ENCODE measurements at places on chromosomes 2 and 18. TPM values are rescaled to one million over a fixed set of nuclear protein-coding genes. Genes with fewer than 3 reads are reported as not detected.

SRBD1 gene
- 18.8 TPM for total RNA-seq

TCF4 gene
- total RNA-seq, result 26.7 TPM

AQP12A gene
- not detected for total RNA-seq

ZNF532 gene
- 55.6 TPM for total RNA-seq

ECEL1 gene
- total RNA-seq, result not detected

HDLBP gene
- 844 TPM for total RNA-seq

DES gene
- 7.2 TPM for total RNA-seq

COX5B gene
- 163 TPM for total RNA-seq

HOXD13 gene
- not detected for total RNA-seq

SIX3 gene
- not detected for total RNA-seq
